ENCODE measurements at places on chromosomes 1 and 21. TPM values are rescaled to one million over a fixed set of nuclear protein-coding genes. Genes with fewer than 3 reads are reported as not detected.

DNA sequence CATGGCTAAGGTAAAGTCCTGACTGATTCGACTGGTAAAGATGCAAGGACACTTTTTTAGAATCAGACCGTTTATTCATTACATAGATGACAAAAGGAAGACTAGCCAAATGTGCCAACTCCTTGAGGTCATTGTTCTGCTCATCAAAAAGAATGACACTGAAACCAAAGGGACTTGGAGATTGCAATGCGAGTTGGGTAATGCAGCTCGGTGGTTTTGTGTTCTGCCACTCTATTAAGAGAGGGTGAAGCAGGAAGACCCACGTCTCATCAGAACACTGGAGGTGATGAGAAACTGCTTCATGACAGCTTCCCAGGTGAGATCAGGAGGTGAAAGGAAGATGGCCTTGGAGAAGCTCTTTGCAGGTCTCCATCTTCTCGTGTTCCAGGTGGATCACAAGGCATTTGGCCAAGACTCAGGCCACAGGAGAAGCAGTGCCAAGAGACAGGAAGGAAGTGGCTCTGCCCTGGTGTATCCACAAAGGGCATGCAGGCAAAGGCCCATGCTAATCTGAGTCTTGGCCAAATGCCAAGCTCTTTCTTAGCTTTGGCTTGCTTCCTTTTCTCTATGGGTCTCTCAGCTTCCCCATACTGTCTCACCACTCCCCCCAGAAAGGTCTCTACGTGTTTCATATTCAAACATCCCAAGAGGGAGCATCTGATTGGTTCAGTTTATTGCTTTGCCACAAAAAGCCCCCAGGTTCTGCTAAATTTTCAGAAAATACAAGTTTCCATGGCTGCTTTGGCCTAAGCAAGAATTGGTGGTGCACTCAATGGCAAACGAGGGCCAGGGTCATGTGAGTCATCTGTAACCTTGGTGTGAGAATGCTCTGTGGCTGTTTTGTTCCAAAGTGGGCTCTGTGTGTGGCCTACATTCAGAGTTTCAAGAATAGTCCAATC lies 5.7 kb upstream of the CCT8 start:
- DNase-seq = no peak

DNA sequence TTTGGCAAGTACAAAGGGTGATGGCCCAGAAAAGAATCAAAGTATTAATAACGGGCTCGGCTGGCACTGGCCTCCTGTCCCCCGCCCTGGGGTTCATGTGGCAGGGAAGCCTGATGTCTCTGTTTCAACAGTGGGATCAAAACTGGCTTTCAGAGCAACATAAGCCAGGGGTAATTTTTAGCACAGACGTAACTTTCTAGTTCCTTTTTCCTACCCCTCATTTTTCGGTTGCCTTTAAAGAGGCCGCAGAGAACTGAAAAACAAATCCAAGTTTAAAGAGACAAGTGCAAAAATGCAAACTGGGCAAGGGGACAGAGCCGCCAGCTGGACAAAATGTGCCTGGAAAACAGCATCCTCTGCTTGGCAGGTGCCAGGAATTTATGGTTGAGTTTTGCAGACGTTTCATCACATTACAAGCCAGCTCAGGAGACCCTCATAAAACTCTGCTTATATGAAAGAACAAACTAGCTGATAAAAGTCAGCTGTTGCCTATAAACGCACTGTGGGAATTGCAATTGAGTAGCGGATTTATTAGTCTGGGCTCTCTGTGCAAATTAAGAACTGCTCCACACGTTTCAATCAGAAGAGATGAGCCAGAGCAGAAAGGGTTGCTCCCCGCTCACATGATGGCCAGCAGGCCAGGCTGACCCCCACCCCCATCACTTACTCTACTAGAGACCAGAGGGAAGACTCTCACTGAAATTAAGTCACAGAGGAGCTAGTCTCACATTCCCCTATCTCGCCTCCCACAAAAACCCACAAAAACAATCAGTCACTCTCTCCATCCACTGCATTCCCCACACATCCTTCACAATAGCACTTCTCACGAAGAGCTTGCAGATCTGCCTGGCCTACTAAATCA lies 15.8 kb upstream of the CDCA8 start:
- no peak for DNase-seq

ZNF669 gene
- total RNA-seq = 5.1 TPM

GRCh38 chr1:32341186-32341757 lies 5.2 kb upstream of the MARCKSL1 start:
- no peak for DNase-seq

DNA sequence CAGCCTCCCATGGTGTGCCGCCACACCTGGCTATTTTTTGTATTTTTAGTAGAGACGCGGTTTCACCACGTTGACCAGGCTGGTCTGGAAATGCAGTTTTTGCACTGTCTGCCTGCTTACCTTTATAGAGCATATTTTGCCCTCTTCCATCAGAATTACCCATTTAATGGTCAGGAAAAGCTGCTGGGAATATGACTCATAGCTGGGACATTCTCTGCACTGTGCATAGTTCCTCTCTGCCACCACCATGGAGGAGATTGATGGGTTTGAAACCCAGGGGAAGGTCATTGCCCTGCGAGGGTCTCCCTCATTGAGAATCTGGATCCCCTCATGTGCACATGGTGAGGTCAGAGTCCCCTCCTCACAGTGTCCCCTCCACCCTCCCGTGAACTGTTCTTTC lies 32.1 kb downstream of the MX1 start:
- no peak for DNase-seq

DNA sequence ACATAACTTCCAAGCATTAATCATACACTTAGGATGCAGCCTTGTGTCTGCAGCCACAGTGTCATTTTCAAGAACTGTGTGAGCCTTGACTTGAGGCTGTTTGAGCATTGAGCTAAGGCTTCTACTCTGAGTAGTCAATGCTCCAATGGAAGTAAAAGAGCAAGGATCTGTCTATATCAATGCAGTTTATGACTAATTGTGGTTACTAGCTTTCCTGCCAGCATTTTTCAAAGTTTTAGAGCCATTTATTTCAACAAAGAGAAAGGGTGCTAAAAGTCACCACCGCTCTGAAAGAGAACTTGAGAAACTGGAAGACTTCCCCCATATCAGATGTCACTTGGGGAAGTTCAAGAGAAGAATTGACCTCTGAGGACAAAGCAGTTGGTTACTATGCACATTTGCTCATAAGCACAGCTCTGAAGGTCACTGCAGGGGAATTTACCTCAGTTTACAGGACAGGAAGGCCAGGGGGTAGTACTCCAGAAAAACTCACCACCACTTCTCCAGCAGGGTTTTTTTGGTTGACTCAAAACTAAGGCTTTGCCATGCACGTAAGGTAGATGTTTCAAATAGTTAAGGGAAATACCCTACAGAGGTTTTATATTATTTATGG lies 24.5 kb upstream of the RGS1 start:
- no peak for DNase-seq

DNA sequence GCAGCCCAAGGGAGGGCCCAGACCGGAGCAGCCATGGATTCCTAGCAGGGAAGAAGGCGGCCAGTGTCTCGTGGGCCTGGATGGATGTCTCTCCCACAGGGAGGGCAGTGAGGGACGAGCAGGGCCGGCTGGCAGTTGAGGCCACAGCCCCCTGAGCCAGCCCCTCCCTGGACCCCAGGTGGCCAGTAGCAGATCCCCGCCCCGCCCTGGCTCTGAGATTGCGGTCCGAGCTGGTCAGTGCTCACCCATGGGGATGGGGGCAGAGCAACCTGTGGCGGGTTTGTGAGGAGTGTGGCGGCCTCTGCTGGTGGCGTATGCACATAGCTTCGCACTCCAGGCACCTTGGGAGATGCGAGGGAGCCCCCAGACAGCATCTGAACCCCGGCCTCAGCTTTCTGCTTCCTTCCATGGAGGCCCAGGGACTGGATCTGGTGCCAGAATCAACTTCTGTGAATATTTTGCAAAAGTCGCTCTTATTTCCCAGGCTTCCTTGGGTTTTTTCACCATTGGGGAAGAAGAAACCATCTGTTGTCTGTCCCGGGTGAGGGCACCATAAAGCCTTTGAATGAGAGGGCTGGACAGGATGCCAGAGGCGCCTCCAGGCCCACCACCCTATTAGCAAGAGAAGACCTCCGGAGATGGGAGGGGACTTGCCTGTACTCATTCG lies 8.4 kb upstream of the KCNN3 start:
- DNase-seq = peak; percentile 84

TESK2 gene
- total RNA-seq = 2.8 TPM

GRCh38 chr21:39033878-39034589 lies 149.2 kb downstream of the PSMG1 start:
- peak; percentile 51 for DNase-seq

DNA sequence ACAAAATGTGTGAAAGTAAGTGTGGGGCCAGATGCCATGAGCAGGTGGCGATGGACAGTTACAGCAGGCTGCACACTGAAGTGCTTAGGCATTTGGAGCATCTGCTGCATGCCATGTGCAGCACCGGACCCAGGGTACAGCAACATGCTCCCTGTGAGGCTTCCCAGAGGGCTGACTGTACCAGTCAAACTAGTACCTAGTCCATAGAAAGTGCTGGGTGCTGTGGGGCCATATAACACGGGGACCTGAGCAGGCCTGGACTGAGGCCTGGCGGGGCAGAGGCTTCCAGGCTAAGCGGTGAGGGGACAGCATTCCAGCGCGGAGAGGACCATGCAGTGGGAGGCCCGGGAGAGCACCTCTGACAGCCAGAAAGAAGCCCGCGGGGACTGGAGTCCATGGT lies 29.9 kb upstream of the PKP1 start:
- DNase-seq = no peak

DNA sequence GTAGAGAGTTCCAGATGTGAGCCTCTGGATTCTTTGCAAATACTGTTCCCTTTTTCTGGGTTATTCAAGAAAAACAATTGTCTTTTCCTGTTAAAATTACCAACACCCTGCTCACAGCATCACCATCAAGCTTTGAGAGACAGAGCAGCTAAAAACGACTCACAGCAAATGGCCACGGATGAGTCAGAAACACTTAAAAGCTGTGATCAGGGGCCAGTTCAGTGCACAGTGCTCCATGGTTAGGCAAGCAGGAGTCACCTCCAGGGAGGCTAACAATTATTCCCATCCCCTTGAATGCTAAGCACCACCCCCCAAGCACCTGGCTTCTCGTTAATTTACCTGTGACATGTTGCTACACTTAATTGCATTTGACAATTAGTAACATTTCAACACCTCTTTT lies 128.4 kb upstream of the CAMK1G start:
- no peak for DNase-seq

- no peak for DNase-seq
These were observed 51.5 kb downstream of the SH3BGR start for GRCh38 chr21:39503123-39503762.

GRCh38 chr1:3064296-3064850 lies 4.6 kb upstream of the PRDM16 start:
- DNase-seq = peak; percentile 10

GRCh38 chr1:67429528-67430357 lies 459 bp downstream of the SERBP1 start:
- peak; percentile 37 for DNase-seq

DNA sequence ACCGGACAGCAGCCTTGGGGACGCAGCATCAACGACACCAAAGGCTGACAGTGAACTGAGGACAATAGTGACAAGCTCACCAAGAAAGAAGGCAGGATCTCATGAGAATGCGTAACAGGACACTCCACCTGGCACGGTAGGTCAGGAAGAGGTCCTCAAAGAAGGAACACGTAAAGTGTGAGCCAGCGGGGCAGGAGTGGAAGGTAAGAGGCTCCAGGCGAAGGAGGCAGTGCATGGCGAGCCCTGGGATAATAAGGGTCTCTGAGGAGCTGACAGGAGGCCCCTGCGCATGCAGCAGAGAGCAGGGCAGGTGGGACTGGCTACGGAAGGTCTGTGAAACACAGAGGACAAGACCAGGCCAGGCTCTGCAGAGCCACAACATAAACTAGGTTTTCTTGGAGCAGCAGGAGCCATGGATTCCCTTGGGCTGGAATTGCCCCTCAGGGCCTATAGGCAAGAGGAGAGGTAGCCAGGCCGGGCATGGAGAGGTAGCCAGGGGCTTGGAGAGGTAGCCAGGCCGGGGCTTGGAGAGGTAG lies 8.2 kb downstream of the LSS start:
- DNase-seq = no peak

COL16A1 gene
- 27.5 TPM for total RNA-seq

MIA3 gene
- total RNA-seq = 52.9 TPM

- DNase-seq = no peak
These were observed 2.9 kb upstream of the FCMR start for GRCh38 chr1:206924592-206925105.

HES3 gene
- total RNA-seq = not detected
